ENCODE measurements at places on chromosomes 2 and 18. TPM values are rescaled to one million over a fixed set of nuclear protein-coding genes. Genes with fewer than 3 reads are reported as not detected.

Gene SATB2
- total RNA-seq = 14.2 TPM

Gene NYAP2
- total RNA-seq = 21.1 TPM

DNA sequence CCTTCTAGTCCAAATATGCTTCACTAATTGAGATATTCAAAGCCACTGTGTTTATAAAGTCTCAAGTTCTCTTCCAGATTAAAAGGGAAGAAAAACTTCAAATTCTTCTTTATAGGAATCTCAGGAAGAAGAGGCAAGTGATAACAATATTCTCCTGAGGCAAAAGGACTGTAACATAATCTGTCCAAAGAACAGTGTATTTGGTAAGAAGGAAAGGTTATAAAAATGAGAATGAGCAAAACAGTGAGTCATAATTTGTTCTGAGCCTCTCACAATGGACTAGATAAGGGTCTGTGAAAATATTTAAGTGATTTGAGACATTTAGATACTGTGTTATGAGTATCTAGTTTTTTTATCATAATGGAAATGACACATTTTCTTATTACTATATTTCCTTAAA is 44.3 kb downstream of the SNRPD1 start:
- no peak for DNase-seq

GRCh38 chr2:236665101-236665500 is 95.5 kb downstream of the ACKR3 start:
- no peak for DNase-seq

Data from cerebellum (tissue), 4 donors.